ENCODE measurements at places on chromosomes 5 and 9.

GRCh38 chr5:34591723-34592122 lies 64.4 kb upstream of the RAI14 start:
- DNase-seq: no peak

DNA sequence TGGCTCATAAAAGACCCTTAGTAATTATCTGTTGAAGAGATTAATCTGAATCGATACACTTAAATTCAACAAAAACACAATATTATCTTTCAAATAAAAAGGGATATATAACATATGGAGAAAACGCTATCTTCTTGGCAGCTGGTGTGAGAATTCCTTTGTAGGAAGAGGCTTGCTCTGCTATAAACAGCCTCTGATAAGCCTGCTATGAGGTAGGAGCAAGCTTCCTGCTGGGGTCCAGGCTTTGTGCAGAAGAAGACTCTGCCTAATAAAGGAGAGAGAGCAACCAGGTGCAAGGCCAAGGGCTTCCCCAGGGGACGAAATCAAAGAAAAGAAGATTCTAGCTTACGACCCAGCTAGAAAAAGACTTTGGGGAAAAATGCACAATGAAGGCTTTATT lies 43.3 kb upstream of the SSBP2 start:
- no peak for DNase-seq

DNA sequence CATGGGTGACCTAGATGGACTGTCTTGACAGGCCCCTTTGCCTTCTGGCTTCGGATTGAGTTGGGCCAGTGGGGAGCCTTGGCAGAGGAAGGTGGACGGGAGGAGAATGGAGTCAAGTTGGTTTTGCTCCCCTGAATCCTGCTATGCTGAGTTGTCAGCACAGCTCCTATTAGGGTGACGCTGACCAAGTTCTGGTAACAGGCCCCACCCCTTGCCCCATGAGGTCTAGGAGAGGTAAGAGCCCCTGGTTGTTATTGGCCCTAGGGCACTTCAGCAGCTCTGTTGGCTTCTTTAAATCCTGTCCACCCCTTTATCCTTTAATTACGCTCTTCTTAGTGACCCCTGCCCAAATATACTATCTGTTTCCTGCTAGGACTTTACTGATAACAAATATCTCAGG lies 39.4 kb upstream of the KIF2A start:
- no peak for DNase-seq

DNA sequence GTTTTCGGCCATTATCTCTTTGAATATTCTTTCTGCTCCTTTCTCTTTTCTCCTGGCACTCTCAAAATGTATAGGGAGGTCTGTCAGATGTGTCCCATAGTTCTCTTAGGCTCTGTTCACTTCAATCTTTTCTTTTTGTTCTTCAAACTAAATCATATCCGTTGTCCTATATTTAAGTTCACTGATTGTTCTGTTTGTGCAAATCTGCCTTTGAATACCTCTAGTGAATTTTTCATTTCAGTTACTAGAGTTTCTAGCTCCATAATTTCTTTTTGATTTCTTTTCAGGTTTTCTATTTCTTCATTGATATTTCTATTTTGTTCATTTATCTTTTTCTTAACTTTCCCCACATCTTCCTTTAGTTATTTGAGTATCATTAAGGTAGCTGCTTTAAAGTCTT lies 65.4 kb downstream of the CERT1 start:
- no peak for DNase-seq

GRCh38 chr5:171336521-171337209 lies 27.6 kb downstream of the TLX3 start:
- no peak for DNase-seq

DNA sequence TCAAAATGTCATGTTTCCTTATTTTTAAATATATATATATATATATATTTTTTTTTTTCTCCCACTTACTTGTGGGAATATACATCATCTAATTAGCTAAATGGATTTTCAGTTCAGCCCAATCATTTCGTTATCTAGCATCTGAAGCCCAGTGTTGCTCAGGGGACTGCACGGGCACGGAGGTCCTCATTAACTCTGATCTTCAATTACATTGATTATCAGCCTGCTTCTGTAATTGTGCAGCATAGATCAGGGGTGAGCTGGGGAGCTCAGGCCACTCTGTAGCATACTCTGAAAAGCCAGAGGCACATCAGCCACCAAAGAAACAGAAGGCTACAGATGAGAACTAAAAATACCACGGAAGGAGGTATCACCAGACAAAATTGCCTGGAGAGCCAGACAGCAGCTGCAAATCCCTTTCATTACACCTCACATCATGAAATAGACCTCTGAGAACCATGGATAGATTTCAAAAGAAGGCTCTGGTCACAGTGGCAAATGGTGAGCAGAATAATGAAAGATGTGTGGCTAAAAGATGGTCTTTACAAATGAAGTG lies 326.4 kb downstream of the TRIM32 start:
- no peak for DNase-seq

GRCh38 chr5:16842896-16843295 lies 93.2 kb downstream of the MYO10 start:
- no peak for DNase-seq

GRCh38 chr9:109039539-109039938 lies 26.2 kb upstream of the CTNNAL1 start:
- no peak for DNase-seq

DNA sequence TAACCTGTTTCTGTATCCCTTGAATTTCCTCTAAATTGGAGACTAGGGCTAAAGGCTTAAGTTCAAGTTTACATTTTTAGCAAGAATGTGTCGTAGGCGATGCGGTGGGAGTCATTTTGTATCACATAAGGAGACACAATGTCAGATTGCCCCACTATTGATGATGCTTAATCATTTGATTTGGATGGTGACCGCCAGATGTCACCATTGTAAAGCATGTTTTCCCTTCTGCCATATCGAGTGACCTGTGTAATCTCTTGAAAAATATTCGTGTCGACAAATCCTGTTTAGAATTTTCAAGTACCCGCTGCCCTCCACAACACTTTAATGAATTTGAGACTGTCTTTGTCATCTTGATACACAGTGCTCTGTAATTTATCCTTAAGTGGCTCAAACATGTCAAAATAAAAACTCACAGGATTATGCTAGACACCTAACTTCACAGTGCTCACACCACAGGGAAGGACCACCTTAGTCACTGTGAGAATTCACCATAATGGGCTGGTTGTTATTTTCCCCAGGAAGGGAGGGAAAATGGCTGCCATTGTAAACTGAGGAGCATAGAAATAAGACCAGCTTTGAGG lies 34.5 kb upstream of the SLC46A2 start:
- DNase-seq: no peak

DNA sequence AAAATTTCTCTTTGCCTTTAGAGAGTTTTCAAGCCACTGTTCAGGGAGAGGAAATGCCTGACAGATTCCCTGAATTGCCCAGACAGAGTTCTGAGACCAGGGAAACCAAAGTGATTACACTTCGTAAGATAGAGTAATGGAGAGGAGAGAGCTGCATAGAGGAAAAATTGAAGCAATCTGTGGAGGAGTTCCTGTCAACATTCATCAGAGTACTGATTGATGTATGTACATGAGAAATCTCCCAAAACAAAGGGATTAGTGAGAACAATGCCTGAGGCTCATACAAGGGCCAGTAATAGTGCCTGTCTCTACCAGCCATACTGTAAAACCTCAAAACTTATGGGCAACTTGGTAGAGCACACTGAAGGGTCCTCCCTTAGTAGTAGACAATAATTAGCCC lies 79.0 kb upstream of the TRIM32 start:
- no peak for DNase-seq

DNA sequence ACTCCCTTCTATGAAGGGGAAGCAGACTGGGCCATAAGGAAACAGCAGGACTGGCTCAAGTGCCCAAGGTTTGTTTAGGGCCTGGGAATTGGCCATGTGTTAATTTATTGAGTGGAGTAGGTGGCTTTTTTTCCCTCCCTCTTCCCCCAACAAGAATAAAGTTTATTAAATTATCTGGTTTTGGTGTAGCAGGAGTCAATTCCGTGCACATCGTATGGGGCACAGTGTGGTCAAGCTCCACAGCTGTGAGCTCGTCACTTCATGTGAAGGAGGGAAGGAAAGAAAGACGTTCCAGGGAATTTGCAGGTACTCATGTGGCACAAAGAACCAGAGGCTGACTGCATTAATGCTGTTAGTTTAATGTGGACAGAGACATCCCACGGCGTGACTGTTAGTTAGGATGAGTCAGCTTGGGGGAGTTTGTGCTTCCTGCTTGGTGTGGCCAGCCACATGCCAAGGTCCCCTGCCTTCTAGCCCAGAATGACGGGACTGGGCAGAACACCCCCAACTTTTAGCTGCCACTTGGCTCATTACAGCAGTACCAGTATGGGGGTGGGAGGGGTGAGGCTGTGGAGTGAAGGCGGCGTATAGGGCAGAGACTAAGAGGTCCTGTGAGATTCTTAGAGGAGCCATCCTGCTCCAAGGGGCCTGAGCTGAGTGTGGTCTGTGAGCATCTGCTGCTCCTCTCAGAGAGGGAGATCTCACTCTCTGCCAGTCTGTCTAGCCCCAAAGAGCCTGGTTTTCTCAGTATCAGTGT lies 33.2 kb downstream of the CSF1R start:
- no peak for DNase-seq

DNA sequence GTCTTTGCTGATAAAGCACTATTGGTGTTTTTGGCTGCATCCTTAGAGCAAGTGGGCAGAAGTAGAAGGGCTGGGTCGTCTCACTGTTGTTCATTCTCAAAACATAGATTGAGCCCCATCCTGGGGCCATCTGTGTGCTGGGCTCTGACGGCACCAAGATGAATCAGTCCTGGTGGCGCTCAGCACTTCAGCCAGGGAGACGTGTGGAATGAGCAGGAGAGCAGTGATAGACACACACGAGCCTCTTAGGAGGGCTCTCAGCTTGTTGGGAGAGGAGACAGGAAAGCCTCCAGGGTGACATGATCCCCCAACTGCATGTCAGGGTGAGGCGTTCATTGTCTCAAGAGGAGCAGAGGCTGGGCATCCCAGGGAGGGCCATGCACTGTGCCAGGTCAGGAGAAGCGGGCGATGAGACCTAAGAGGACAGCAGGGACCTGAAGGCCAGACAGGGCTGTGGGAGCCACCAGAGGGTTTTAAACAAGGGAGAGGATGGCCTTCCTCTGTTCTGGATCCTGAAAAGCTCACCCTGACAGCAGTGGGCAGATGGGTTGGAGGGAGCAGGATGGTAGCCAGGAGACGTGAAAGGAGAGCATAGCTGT lies 115.8 kb downstream of the DAB2IP start:
- no peak for DNase-seq

DNA sequence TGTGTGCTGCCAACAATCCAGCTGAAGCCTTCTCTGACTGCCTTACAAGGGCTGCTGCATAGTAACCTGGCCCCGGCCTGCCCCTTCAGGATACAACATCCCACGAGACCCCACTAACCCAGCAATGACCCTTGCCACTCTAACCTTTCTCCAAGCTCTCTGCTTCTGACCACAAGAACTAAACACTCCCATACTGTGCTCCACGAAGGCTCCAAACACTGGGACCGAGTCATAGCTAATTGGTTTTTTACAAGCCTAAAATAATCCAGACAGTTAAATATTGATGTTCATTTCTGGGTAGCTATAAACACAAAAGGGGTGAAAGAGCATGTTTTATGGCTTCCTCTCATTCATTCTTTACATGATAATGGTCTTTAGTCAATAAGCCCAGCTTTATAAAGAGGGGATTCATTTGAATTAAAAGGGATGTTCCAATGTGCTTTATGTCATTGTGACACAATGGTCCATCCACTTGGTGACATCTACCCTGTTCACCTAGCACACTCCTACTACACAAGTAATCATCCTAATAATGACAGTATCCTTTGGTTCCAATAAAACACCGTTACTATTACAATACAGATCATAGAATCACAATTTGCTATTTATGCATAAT lies 16.2 kb upstream of the TLE4 start:
- DNase-seq: no peak

DNA sequence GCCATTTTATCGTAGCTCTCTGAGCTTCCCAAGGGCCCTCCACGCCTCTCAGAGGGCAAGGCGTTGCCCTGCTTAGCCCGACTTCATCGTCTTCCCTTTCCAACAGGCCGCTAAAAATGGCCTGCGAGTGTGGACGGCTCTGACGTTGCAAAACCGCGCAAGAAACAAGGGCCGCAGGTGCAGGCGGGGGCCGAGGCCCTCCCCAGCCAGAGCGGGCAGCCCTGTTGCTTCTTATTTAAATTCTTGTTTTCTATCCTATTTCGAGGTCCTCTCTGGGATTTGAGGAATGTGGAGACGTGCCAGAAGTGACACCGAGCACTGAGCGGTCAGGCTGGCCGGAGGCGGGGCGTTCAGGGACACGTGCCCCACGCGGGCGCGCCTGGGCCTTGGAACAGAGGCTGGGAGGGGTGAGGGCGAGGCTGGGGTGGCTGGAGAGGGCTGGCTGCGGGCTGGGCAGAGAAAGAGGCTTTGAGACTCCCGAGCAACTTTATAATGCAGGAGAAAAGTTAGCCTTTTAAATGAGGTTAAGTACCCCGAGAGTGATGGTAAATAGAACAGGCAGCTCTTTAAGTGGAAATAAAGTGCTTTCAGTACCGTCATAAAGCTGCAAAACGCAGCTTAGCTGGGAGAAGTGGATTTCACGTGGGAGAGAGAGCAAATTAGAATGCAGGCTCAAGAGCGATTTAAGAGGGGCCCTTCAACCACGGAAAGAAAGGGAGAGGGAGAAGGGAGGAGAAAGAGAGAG lies 243.6 kb downstream of the AUH start:
- DNase-seq: no peak

GRCh38 chr5:114055318-114056184 lies 306.3 kb upstream of the KCNN2 start:
- no peak for DNase-seq

Measured in stimulated activated CD4-positive, alpha-beta T cell treated with anti-CD3 and anti-CD28 coated beads, TNF-alpha, amount 100 ng/mL, for 1 hour (primary cell).